Upper lobe of left lung (tissue), 6 donors: ENCODE measurements at places on chromosomes 12 and 14.

- DNase-seq, result no peak
These were observed 91.9 kb downstream of the SLC8A3 start for GRCh38 chr14:70096866-70097265.

GRCh38 chr12:70843363-70843762 lies 77.2 kb downstream of the PTPRR start:
- no peak for DNase-seq

DNA sequence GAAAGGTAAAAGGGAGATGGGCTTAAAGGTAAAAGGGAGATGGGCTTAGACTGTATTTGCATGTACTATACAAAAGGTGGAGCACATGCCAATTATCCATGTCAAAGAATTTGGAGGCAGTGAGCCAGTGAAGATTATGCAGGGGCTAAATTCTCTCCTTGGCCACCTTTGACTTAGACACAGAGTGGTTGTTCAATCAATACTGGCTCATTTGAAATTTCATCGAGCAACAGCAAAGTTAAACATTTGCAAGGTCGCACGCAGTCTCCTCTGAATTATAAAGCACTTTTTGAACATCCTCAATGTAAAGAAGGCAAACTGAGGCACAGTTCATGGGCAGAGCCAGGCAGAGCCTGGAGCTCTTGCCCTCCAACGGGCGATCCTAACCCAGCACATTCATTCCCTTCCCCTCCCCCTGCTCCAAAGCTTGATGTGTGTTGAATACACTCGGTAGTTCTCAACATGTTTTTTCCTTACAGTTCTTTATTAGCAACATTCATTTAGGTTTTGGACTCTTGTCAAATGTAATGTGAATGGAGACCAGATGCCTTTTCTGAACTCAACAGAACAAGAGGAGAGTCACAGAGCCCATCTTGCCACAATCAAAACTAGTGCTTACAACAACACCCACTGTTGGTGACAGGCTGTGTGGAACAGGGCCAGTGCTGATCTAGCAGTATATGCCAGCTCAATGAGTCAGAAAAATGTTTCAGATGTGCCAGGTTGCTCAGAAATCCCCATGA lies 169.7 kb upstream of the G2E3 start:
- no peak for DNase-seq

GRCh38 chr12:48015129-48015528 lies 10.9 kb upstream of the COL2A1 start:
- DNase-seq, result no peak

- no peak for DNase-seq
These were observed 1.7 kb downstream of the RASSF8 start for GRCh38 chr12:25960143-25960542.

DNA sequence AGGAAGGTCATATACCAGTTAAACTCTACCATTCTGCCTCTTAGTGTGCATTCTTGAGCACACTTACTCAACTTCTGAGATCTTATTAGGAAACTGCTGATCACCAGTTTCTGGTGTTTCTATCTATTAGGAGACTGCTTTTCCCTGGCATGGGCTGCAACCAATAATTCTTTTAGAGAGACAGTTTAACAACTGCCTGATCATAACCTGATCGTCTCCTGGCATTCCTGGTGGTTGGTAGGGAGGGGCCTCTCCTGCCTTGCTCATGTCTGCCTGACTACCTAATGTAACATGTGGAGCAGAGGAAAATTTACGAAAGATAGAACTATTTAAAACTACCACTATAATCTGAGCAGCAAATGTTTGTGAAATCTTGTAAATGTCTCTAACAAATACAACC lies 75.3 kb upstream of the MGAT4C start:
- no peak for DNase-seq

DNA sequence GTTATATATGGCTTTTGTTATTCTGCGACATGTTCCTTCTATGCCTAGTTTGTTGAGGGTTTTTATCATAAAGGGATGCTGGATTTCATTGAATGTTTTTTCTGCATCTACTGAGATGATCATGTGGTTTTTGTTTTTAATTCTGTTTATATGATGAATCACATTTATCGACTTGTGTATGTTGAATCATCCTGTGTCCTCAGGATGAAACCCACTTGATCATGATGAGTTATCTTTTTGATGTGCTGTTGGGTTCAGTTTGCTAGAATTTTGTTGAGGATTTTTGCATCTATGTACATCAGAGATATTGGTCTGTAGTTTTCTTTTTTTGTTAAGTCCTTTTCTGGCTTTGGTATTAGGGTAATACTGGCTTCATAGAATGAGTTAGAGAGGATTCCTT lies 291.2 kb downstream of the AKAP6 start:
- DNase-seq, result no peak

DNA sequence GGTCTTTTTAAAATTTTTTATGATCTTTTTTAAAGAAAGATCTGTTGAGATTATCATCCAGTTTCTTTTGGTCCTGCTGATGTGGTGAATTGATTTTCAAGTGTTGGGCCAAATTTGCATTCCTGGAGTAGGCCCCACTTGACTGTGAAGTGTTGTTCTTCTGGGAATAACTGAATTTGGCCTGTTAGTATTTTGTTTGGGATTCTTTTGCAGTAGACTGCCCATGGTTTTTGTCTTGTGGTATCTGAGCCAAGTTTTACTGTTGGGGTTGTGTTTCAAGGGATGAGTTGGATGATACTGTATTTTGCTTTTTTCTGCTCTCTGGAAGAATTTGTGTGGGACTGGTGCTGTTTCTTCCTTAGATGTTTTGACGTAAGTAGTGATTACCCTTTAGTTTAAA lies 4.0 kb upstream of the SYCP3 start:
- DNase-seq, result no peak
